ENCODE measurements at places on chromosomes 5 and 9.
A peak's percentile ranks its signal among the peaks of the same experiment; 100 is the strongest.

DNA sequence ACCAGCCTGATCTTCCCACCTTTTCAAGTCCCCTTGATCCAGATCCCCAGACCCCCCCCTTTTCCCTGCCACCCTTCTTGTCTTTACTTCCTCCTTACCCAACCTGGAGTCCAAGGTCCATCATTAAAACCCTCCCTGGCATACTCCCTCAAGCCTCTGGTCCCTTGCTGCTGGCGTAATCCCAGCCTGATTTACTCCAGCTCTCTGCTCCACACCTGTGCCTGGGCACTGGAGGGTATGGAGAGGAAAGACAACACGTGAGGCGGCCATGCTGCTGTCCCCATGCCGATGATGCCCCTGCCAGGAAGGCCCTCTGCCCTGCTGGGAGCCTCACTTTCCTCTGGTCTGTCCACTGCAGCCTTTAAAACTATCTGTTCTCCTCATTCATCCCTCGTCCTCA lies 5.1 kb downstream of the B4GALT7 start:
- DNase-seq, result no peak

DNA sequence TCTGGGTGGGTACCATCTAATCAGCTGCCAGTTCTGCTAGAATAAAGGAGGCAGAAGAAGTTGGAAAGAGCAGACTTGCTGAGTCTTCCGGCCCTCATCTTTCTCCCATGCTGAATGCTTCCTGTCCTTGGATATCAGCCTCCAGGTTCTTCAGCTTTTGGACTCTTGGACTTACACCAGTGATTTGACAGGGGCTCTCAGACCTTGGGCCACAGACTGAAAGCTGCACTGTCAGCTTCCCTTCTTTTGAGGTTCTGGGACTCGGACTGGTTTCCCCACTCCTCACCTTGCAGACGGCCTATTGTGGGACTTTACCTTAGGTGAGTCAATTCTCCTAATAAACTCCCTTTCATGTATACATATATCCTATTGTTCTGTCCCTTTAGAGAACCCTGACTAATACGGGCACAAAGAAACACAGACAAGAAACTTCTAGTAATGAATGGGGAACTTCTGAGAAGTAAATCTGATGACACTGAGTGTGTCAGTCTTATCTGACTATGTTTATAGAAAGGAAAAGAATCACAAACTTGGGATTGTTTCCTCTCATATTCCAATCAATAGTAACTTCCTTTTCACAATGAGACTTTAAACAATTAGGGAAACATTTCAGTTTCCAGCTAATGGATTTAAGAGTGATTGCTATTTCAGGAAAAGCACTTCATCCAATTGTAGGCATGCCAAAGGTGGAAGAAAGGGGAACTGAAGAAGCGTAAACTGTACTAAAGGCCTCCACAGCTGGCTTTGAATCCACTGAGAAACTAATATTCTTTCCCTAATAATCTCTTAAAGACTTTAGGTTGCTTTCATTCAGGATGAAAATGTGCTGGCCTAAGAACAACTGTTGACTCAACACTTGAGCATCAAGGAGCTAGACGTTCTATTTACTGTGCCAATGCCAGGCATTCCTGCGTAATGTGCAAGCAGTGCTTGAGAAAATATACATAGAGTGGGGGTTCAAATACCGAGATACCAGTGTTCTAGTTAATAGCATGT lies 127.9 kb upstream of the PTGER4 start:
- DNase-seq, result no peak

GRCh38 chr5:34915139-34915855 lies at the start of the genes BRIX1 and RAD1:
TSS of gene BRIX1 (plus strand) at chr5:34915711. CDS start at chr5:34915739, 28 bp downstream.
TSS of gene RAD1 (minus strand) at chr5:34915504. CDS start at chr5:34914892, 612 bp downstream.
- DNase-seq, result peak; percentile 86

- no peak for DNase-seq
Measured at GRCh38 chr9:126309427-126310189, 17.0 kb upstream of the MVB12B start.
